ENCODE measurements at places on chromosomes 4 and X.

GRCh38 chr4:138140879-138141278 is 101.3 kb downstream of the SLC7A11 start:
- DNase-seq: no peak

DNA sequence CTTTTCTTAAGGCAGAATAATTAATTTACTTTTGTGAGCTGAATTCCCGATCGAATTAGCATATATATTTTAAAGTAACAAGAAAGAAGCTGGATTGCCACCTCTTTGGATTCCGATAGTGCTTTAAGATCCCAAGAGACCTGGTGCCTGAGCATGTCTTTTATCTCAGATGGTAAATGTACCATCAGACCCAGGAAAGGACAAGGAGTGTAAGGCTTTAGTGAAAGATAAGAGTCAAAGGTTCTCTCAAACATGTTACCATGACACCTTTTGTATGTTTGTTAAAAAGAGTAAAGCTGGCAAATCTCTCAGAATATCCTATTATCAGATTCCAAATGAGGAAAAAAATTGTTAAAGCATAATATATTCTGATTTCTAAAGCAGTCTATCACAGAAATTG is 198.8 kb downstream of the PPP3CA start:
- DNase-seq: no peak

DNA sequence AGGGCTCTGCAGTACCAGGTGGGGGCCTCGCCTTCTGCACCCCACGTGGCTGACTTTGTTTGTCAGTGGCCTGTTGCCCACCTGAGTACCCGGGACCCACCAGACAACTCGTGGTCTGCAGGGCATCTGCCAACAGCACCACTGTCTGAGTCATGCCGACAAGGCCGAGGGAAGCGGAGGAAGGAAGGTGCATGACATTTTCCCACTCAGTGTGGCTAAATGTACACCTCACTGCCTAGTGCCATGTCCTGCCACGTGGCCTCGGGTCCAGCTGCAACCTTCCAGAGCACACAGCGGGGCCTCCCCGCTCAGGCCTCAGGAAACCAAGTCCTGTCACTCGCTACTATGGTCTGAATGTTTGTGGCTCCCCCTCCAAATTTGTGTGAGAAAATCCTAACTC is 22.1 kb downstream of the ABLIM2 start:
- no peak for DNase-seq

DNA sequence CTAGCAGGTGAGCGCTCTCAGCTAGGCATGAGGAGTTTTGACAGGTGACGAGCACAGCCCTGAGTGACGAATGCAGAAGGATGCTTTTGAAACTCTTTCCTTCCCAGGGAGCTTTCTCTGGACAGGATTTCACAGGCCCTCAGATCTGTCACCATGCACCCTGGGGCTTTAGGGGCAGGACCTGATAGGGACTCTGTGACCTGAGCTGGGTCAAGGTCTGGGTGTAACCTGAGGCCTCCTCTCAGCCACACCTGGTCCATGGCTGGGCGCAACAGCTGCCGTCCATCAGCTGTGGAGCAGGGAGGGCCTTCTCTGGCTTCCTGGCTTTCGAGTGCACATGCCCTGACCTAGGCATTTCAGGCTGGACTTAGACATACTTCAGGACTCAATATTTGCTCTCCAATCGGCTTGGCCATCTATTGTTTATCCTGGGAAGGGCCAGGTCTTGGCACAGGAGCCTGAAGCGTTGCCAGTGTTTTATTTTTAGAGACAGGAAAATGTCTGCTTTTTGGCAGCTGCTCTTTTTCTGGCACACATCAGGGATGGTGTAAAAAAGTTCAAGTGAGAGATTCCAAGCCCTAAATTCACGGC is 56.4 kb downstream of the C4orf51 start:
- no peak for DNase-seq

DNA sequence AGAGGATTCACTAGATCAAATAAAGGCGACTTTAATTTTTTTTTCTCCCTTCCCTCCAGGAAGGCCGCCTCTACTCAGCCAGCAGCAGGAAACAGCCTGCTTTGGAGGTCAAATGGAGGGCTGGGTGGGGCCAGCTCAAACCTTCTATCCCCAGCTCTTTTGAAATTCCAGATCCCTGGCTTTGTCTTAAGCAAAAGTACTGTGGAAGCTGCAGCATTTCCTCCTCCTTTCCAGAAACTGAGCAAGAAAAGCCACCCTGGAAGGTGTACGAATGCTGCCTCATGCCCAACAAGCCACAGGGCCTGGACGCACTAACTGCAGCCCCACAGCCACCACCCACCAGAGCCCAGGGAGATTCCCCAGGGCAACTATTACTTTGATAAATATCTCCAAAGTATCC is 55.1 kb upstream of the ZCCHC13 start:
- no peak for DNase-seq

GRCh38 chrX:36683507-36683906 is 324.7 kb upstream of the FAM47C start:
- no peak for DNase-seq

DNA sequence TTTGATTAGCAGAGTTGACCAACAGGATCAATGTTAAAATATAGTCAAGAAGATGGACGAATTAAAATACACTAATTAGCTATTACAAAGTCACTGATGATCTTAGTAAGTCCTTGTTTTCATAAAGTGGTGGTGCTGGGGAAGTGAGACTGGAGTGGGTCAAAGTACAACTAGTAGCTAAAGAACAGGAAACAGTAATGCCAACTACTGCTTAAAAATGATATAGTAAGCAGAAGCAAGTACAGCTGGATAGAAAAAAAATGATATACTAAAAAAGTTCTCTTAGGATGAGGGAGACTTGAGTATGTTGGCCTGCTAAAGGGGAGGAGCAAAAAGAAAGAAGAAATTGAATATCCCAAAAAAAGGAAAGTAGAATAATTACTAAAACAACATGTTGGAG is 580.8 kb upstream of the FTHL17 start:
- no peak for DNase-seq

- no peak for DNase-seq
These were observed 99.1 kb downstream of the SNCA start for GRCh38 chr4:89737888-89738287.

DNA sequence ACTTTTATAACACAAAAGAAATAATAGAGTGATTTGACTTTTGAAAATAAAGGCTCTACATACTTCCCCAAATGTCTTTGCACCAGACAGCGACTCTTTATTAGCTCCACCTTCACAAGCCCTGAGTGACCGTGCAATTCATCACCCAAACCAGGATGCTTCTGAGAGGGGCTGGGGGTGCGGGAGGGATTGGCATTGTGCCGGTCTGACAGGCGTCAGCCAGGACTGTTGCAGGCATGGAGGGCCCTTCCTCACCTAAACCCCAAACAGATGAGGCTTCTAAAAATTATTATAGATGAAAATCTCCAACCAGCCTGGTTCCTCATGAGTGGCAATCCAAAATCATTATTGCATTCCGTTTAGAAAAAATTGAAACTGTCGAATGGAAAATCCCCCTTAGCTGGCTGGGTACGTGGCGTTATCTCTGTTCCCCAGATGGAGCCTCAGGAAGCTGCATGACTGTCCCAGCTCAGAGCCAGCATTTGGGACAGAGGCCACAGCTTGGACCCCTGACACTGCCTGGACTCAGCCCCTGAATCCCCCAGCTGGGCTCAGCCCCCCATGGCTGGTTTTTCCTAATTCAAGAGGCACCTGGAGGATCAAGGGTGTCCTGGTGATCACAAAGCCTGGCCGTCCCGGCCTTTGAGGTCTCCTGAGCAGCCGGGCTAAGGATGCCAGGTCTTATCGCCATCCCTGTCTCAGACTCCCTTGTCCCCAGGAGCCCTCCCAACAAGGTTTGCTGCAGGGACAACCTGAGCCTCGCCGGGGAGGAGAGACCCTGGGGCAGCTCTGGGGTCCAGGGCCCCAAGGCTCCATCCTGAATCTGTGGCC is 60.4 kb downstream of the SORCS2 start:
- no peak for DNase-seq

GRCh38 chrX:46791927-46792809 is 33.2 kb upstream of the SLC9A7 start:
- DNase-seq: no peak

GRCh38 chr4:15753786-15754185 is 24.3 kb upstream of the CD38 start:
- no peak for DNase-seq

GRCh38 chr4:74906771-74907170 is 26.1 kb upstream of the PARM1 start:
- DNase-seq: no peak

- DNase-seq: no peak
These were observed 347.4 kb upstream of the MAGEB2 start for GRCh38 chrX:29867971-29868370.

DNA sequence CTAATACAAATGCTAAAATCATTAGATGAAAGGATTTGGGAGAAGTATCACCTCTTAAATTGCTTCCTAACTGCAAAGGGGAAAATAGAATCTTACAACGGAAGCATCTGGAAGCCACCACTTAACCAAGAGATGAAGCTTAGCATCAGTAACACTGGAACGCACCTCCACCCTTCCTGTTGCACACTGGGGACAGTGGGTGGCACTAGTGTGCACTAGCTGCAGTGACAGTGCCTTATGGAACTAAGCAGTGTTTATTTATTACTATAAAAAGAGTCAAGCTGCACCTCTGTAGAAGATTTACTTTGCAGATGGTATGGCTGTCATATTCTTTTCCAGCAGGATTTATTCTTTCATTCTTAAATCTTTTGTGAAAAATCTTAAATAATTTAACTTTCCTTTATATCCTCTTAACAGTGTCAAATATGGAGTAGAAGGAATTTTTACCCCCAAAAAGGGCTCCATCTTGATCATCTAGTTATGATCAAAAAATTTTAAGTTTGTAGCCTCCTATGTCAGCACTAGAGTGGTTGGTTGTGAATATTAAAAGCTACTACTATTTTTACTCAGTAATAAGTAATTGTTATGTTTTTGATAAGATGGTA is 76.7 kb downstream of the SCD5 start:
- DNase-seq: no peak

DNA sequence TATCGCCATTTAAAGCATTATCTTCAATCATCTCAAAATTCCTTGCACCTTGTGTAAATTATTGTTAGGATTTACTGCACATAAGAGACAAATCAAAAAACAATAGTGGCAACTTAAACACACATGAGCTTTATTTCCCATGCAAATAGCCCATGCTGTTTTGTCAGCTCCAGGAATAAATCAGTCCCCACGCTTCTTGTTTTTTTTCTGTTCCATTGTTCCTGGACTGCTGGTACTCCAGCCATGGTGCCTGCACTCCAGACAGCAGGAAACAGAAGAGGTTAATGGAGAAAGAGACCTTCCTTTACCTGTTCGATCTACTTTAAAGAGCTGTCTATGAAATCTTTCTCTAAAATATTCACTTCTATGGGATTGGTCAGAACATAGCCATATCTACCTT is 1515.7 kb upstream of the TENM3 start:
- no peak for DNase-seq

GRCh38 chr4:25925486-25926201 is 11.6 kb downstream of the SMIM20 start:
- no peak for DNase-seq

DNA sequence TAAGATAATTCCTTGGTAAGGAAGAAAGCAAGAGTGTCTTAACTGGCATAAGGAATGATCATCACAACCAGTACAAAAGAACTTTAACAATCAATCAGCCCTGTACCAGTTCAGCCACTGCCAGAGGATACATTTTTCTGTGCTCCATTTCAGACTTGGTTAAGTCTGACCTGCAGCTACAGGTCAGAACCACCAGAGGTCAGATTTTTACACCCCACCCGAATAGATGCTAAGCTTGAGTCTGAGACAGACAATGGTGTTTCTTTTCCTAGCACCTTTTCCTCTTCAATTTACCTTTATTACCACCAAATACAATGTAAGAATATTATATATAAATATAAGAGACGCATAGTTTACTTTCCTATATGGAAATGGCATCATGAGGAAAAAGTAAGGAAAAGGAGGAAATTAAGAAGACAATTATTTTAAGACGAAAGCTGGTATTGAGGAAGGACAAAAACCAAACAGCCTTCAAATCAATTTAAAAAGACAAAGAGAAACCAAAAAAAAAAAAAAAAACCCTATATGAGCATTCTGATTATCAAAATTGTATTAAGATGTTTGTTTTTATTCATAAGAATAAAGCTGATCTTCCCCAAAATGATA is 215.3 kb upstream of the TTC29 start:
- DNase-seq: no peak

DNA sequence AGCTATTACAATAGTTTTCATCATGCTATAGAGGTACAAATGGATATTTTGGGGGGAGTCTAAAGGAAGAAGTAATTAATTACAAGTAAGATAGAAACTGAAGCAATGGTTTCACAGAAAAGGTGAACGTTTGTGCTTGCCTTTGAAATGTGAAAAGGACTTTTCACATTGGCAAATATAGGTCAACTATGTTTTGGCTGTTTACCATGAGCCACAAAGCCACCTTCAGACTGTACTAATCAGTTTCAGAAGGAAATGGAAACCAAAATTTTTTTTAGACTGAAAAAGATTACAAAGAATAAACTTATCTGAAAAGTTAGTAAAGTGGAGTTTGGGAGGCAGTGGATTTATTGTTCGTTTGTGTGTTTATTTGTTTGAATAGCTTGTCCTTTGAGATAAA is 32.1 kb downstream of the SYTL5 start:
- no peak for DNase-seq

- no peak for DNase-seq
These were observed 133.3 kb downstream of the GATB start for GRCh38 chr4:151627491-151627890.

DNA sequence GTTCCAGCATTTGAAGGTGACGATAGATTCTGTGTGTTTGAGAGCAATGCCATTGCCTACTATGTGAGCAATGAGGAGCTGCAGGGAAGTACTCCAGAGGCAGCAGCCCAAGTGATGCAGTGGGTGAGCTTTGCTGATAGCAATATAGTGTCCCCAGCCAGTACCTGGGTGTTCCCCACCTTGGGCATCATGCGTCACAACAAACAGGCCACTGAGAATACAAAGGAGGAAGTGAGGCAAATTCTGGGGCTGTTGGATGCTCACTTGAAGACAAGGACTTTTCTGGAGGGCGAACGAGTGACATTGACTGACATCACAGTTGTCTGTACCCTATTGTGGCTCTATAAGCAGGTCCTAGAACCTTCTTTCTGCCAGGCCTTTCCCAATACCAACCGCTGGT is 142.0 kb downstream of the PLS3 start:
- no peak for DNase-seq

All from cortex of kidney (tissue), 1 donor.